Stimulated activated CD4-positive, alpha-beta T cell treated with anti-CD3 and anti-CD28 coated beads, Interleukin-2, amount 100 ng/mL, for 4 hours (primary cell): ENCODE measurements at places on chromosomes 5 and 9.

DNA sequence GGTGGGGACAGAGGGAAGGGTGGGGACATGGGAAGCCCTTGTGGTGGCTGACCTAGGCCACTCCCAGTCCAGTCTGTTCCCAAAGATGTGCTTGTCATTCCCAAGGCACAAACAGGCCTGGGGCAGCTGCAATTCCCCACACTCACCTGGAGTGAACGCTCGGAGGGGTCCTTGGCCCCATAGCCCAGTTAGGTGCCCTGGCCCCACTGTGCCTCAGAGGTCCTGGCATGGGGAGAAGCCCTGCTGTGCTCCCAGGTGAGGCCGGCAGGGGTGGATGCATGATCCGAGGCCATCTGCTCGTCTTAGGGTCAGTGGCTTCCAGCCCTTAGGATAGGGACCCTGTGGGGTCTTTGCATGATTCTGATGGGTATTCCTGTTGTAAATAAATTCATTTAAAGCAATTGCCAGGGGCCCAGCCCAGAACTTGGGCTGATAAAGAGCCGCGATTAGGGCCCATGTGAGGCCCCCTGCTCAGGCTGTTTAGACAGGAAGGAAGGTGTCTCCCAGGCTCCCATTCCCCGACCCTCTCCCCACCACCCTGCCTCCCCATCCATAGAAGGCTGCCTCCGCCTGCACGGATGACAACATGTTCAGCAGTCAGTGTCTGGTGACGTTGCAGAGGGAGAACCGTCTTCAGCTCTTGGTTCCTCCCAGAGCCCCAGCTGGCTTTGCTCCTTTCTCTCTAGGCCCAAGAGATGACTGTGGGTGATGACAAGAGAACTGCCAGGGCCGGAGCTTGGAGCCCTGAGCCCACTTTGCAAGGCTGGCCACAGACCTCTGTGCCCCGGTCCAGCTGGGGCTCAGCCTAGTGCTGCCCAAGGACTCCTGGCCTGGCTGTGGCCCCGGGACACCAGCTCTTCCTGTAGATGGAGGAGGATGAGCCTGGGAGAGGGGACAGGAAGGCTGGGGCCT is 28.4 kb upstream of the IRX4 start:
- no peak for DNase-seq

DNA sequence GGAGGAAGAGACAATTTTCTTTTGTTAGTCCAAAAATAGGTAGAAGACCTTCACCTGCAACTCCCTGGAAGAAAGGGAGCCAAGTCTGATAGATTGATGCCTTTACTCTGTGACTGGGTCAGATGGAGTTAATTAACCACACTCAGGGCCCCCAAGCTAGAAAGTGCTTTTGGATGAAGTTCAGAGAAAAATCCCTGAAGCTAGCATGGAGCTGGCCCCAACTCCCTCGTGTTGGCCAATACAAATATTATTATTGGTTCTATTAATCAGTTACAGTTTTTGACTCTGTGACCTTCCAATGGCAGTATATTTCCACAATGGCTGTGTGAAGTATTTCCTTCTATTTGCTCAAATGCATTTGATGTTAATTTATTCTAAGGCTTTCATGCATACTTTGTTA is 1753.5 kb downstream of the EFNA5 start:
- DNase-seq: no peak

DNA sequence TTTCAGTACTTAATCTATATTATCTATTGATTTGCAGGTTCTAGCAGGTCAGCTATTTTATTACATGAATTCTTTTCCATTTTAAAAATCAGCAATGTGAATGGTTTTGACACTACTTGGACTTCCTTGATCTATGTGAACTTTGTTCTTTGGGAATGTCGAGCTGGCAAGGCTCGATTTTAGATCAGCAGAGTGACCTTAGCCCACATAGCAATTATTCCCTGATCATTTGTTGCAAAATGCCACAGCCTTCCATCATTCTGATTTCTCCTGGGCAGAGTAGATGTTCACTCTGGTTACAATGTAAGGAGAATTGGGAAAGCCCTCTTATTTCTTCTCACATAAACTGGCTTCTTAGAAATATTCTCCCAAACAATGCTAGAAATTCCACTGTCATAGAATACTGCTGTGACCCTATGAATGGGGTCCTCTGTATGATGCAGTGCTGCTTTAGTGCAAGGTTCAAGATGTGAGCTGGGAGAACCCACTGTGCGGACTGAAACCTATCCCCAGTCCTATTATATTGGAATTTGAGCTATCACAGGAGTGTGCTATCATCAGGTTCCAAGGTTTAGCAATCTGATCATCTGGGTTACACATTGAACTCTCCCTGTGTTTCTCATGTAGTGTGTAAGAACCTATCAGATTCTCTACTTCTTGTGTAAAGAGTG is 15.7 kb upstream of the GDA start:
- DNase-seq: no peak

DNA sequence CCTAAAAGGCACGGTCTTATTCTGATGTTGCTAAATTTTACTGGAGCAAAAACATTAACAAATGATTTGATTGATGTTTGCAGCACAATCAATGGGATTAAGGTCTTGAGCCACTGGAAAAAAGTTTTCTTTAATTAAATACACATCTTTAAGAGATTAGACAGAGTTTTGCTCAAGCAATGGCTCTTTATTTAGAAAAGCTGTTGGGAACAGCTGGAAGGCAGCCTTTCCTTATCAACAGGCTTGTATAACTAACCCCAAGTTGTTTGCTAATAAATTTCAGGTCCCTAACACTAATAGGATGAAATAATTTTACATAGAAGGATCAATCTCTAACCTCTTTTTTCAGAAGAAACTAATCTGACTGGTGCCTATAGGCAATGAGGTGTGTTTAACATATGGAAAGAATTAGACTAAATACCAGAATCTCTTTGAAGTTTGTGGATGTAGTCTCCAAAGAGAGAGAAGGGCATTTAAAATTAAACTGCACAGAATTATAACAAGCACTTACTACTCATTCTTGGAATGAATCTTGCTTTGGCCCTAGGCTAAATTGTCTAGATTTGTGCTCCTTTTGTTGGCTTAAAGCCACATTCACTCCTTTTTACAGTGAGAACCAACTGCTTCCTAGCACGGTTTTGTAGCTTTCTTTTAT is 67.3 kb upstream of the TNFAIP8 start:
- DNase-seq: no peak

- DNase-seq: no peak
Measured at GRCh38 chr5:96329886-96330529, 103.0 kb downstream of the PCSK1 start.

DNA sequence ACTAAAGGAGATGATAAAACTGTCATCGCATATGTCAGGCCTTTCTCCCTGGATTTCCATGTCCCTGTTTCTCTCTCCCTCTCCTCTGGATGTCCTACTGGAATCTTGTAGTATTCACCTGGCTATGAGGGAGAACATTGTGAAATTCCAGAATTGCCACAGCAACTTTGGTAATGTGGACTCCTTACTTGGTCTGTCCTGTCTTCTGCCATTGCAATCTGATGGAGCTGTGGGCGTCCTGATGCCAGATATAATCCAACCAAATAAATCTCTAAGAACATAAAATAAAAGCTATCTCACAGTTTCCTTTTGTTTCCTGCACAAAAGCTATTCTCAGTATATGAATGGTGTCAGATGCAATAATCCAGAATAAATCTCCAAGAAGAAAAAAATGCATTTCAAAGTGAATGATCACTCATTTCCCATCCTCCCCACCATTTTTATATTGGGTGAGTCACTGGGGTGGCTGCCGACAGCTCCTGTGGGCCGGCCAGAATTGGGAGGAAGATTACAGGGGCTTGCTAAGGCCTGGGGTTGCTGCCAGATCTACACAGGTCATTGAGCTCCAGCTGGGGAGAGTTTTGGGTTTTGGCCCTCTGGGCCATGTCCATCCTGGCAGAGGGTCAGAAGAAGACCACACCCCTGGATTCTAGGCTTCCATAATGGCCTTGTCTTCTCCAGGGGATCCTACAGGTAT is 160.7 kb upstream of the PITX1 start:
- no peak for DNase-seq

- no peak for DNase-seq
Measured at GRCh38 chr5:2740876-2741555, 10.5 kb downstream of the IRX2 start.

GRCh38 chr5:167819406-167819805 is 472.0 kb upstream of the WWC1 start:
- no peak for DNase-seq

DNA sequence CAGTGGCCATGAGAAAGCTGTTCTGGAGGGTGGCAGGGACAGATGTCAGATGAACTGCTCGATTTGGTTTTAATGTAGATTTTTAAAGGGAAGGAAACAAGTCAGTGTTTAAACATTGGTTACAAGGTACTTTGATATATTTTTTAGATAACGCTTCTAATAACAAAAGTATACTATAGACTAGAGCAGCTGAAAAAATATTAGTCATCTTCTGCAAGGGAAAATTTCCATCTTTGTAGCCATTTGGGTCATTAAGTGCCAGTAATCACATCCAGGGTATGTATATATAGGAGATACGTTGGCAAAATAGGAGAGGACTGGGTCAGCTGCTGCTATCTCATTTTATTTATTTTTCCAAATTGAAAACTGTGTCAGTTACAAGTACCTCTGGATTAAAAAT is 69.0 kb downstream of the SV2C start:
- DNase-seq: no peak

DNA sequence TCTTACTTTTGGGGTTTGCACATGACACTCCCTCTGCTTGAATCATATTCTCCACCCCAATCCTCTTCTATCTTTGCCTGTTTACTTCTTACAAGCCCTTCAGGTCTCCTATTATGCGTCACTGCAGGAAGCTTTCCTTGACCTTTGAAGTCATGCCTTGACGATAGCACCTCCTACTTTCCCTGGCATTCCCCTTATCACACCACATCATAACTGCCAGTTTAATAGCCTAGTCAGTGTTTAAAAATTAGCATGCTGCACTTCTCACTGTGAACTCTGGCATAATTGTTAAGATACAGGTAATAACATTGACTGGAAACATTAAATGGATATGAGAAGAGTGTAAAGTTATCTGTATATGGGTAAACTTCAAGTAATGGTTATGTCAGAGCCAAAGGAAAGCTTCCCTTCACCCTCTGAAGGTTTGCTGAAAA is 37.1 kb upstream of the CEP120 start:
- DNase-seq: peak; percentile 24

GRCh38 chr9:121781701-121782464 is 130.4 kb downstream of the DAB2IP start:
- DNase-seq: no peak

DNA sequence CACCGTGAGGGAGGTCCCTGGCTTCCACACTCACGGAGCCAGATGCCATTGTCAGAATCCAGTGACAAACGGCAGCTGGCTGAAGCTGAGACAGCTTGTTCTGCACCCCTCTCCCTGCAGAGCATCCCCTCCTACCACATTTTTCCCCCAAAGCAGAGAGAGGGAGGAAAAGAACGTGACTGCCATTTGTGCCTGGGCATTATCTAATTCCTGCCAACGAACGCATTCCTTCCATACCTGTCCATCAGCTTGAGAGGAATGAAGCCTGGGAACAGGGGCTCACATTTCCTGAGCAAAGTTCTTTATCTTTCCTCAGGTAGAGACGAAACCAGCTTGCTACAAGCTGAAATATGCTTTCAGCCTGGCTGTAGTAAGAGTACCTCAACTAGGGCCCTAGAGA is 175.4 kb downstream of the SLIT3 start:
- DNase-seq: no peak

DNA sequence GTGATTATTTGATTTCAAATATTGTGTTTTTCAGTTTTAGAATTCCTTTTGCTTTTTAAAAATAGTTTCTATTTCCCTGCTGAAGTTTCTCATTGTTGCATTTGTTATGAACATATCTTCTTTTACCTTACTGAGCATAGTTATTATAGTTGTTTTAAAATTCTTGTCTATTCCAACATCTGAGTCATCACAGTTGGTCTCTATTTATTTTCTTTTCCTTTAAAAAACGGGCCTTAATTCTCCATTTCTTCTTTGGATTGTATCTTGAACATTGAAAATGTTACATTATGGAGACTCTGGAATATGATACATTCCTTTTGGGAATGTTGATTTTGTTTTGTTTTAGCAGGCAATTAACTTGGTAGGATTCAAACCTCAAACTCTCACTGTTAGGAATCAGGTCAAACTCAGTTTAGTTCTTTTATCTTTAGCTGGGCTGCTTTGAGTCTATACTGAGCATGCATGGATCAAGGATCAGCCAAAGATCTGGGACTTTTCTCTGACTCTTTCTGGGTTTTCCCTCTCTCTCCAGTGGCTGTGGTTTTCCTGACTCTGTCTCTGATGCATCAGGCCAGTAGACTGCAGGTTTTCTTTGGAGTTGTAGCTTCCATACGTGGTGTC is 70.3 kb downstream of the TEK start:
- no peak for DNase-seq

DNA sequence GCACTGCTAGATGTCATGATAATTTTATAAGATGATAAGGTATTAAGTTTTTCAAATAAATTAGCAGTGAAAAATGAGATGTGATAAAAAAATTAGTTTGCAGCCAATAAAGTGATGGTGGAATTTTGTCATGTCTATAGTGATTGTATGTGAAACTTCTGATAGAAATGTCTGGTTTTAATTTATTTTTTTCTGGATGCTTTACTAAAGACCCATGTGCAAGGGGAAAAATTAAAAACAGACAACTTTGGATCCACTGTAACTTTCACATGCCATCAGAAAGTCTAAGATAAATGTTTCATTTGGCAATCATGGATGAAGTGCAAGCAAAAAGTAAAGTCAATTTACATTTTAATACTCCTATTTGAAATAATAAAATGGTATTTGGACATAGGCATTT is 4.4 kb upstream of the NDUFS4 start:
- DNase-seq: no peak

DNA sequence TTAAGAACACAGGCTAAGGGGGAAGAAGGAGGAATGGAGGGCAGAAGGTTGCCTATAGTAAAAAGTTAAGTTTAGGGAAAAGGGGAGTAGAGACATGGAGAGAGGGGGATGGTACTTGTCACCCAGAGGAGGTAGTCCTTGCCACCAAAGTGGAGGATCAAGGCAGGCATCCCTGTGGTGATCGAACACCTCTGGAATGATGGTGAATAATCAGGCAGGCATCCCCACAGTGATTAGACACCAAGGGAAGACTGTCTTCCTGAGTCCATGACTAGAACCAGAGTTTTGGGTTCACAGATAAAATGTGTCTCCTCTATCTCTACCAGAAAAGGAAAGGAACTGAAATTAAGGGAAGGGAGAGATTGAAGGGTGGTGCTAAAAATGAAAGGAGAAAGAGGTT is 19.2 kb upstream of the HMGCS1 start:
- DNase-seq: no peak

- DNase-seq: no peak
Measured at GRCh38 chr5:2184026-2184366, 301.3 kb upstream of the IRX4 start.

GRCh38 chr9:136545692-136545964 is 220 bp downstream of the NOTCH1 start:
- DNase-seq: no peak

- DNase-seq: no peak
Measured at GRCh38 chr5:10689391-10690081, 71.5 kb downstream of the DAP start.
